ENCODE measurements at places on chromosomes 12 and 14.
A peak's percentile ranks its signal among the peaks of the same experiment; 100 is the strongest.

GRCh38 chr12:72273499-72273837 is 1.3 kb downstream of the TRHDE start:
- no peak for DNase-seq

- DNase-seq = no peak
Measured at GRCh38 chr14:24329073-24329663, 5.7 kb downstream of the ADCY4 start.

DNA sequence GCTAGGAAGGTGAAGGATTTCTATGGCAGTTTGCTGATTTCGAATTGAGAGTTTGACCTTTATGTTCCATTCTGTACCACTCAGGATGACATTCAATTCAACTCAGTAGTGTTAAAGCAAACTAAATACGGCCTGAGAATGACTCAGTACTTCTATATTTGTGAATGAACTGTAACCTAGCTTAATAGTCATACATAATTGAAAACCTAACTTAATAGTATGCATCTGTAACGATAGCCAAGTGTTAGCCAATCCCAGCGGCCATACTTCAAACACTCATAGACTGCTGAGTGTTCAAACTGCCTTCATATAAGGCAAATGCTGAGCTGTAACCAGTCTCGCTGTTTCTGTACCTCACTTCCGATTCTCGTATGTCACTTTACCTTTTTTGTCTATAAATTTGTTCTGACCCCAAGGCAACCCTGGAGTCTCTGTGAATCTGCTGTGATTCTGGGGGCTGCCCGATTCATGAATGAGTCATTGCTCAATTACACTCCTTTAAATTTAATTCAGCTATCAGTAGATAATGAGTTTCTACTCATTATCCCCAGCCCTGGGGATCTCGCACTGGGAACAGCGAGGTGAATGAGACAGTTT is 98.5 kb upstream of the SLC24A4 start:
- no peak for DNase-seq

DNA sequence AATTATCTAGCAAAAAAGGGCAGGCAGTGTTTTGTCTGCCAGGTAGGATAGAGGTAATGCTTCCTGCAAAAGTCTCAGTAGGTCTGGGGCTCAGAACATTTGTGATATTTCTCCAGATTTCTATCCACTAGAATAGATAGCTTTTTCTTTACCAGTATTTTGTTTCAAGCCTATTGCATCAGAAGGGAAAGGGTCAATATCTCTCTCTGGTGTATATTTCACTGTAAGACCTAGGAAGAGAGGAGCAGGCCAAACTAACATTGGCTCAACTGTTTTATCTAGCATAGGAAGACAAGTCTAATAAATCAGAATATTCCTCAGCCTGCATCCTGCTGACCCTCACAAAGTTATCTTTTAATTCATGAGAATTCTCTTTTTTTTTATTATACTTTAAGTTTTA is 106.7 kb upstream of the DAAM1 start:
- no peak for DNase-seq

DNA sequence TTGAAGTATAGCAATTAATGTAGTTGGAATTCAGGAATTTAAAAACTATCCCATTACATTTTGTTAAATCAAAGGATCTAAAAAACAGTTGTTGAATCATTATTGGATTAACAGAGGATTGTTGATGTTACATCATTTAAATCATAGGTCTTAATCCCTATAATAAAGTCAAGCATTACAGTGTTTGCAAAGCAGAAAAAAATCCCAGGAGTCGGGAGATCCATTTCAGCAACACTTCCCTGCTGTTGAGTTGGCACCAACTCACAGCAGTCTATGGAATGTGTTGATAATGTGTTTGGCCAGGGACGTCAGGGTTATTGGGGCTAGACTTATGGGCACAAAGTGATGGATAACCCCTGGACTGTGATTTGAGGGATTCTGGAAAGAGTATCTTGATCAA is 99.1 kb upstream of the TMTC1 start:
- DNase-seq = peak; percentile 92

DNA sequence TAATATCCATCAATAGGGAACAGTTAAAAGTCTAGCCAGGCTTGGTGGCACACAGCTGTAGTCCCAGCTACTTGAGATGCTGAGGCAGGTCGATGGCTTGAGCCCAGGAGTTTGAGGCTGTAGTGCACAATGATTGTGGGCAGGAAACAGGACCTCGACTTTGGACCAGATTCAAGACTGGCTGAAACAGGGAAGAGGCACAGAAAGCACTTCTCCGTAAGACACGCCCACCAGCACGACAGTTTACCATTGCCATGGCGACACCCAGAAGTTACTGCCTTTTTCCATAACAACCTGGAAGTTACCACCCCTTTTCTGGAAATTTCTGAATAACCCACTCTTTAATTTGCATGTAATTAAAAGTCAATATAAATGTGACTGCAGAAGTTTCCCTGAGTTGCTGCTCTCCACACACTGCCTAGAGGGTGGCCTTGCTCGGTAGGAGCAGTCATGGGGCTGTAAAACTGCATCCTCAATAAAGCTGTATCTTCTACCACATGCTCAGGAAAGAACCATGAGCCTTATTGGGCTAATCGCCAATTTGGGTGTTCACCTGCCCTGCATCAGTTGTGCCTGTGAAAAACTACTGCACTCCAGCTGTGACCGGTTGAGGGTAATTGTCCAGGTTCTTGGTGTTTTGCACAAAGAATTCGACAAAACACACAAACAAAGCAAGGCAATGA is 4.6 kb upstream of the LRRC23 start:
- DNase-seq = no peak

DNA sequence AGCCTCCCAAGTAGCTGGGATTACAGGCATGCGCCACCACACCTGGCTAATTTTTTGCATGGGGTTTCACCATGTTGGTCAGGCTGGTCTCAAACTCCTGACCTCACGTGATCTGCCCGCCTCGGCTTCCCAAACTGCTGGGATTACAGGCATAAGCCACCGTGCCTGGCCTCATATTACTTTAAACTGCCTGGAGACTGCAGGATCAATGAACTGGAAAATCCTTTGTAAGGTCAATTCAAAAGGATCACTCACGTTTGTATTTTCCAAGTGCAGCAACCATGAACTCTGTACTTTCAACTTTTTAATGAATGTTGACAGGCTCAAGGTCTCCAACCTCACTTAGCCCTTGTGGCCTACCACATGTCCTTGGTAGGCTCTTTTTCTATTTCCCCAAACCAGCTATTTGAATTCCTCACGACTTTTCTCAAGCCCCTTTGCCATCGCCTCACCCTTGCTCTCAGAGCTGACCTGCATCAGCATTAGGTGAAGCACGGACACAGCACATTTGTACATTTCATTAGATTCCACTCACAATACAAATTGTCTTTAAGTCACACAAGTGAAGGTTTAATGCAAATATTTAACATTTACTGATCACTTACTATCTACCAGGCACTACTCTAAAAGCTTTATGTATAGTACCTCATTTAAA is 42.2 kb upstream of the GCH1 start:
- DNase-seq = no peak

DNA sequence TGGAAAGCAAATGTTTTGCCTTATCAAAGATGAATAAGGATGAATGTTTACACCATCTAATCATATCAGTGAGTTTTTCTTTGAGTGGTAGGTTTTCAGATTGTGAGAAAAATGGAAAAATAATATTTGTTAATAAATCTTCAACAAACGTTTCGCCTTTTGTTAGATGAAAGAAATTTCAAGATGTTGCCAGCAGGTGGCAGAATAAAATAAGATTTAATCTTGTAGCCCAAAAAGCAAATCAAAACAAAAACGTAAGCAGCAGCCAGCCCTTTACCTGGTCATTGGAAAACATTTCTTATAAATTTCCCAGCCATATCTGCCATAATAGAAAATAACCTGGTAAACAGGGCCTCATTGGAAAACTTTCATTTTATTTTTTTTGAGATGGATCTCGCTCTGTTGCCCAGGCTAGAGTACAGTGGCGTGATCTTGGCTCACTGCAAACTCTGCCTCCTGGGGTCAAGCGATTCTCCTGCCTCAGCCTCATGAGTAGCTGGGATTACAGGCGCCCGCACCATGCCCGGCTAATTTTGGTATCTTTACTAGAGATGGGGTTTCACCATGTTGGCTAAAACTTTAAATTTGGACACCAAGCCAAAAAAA is 15.4 kb upstream of the TMEM120B start:
- no peak for DNase-seq

DNA sequence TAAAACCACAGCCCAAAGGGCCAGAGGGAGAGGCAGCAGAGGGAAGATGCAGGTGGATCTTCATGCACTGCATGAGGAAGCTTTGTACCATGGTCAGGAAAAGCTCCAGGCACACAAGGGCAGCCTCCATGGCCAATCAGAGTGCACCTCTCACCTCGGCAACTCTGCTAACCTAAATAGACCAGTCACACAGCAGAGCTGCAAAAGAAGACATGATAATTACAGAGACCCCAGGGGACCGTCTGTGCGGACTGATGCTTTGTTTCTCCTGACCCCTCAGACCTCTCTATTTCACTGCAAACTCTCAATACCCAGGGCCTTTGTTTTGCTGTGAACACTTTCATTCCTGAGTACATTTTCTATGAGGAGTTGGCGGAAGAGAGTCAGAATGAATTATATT is 10.7 kb upstream of the TCL1B start:
- DNase-seq = no peak

GRCh38 chr12:116813271-116814041 is 67.8 kb downstream of the HRK start:
- DNase-seq = no peak

GRCh38 chr14:105500726-105501101 is 9.7 kb downstream of the TEDC1 start:
- no peak for DNase-seq

DNA sequence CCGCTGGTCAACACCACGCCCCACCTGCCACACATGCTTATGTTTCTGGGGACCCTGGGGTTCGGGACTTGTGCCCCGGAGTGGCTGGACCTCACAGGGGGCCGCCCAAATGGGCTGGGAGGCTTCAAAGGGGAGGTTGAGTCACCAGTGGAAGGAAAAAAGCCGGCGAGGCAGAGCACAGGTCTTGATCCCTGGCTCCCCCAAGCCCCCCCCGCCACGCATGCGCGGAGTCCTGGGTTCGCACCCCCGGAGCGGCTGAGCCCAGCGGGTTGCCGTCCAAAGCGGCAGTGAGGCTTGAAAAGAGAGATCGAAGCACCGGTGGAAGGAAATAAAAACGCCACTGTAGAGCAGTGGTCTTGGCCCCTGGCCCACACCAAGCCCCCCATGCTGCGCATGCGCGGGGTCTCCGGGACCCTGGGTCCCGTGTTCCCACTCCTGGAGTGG is 313.5 kb downstream of the ALG10 start:
- DNase-seq = no peak

GRCh38 chr14:105952826-105953225 is 426.4 kb downstream of the TMEM121 start:
- DNase-seq = no peak

DNA sequence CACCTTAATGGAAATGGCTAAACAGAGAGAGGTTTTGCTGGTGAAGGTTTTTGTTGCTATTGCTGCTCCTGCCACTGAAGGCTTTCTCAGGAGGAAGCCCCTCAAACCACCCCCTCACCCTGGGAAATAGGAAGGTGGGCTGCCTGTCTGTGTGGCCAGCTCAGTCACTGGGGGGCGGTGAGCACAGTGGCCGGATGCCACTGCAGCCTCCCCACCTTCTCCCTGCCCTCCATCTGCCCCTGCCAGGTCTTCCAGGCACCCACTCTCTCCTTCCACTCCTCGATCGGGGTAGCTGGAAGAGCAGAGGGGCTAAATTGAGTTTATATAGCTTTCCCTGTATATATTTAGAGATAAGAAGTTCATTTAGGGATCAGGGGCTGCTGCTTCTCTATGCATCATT is 80.8 kb downstream of the PAPOLA start:
- no peak for DNase-seq

DNA sequence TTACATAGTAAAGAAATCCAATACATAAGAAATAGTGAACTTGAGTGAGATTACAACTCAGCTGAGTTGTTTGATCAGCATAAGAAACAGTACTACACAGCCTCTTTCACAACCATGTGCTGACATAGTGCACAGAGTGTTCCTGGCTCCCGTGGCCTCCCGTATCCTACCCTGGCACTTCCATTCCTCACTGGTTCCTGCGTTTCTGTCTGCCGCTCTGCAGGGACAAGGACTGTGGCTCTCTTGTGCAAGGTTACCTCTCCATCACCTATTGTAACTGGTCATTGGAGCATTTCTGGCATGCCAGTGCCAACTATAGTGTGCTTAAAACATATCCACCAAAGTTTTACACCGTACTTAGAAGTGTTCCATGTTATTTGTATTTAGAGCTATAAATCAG is 46.3 kb upstream of the PCED1B start:
- DNase-seq = no peak

DNA sequence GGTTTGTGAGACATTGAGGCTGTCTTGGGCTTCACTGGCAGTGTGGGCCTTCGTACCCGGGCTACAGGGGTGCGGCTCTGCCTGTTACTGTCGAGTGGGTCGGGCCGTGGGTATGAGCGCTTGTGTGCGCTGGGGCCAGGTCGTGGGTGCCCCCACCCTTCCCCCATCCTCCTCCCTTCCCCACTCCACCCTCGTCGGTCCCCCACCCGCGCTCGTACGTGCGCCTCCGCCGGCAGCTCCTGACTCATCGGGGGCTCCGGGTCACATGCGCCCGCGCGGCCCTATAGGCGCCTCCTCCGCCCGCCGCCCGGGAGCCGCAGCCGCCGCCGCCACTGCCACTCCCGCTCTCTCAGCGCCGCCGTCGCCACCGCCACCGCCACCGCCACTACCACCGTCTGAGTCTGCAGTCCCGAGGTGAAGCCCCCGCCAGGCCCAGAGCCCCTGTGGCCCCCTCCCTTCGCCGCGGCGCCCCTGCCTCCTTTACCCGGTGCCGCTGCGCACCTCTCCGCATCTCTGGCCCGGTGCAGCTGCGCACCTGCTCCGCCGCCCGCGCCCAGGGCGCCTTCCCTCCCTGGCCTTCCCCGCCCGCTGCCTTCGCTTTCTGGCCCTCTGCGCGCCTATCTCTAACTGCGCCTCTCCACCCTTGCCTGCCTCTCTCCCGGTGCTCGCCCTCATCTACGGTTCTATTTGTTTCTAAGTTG is at the start of gene ENO2:
Gene ENO2 (plus strand): TSS at position 335 of the 701 bp plus-strand sequence. CDS start 1,253 bp downstream, outside the sequence.
- no peak for DNase-seq

DNA sequence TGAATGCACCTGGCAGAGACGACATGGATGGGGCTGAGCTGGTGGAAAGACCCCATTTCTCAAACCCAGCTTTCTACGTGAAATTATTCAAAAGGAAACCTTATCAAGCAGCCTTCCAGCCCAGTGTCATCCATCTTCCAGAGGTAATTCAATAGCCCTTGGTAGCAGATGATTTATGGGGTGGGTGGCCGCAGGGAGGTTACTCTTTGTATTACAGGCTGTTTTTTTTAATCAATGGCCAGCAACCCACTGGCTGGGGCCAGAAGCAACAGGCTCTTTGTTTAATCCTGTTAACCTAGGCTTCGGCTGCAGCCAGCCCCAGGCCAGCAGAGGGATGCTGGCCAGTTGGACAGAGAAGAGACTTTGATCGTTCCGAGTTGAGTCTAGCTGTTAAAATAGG is 139.8 kb upstream of the SRRM4 start:
- DNase-seq = no peak
